GM18507 (cell line): ENCODE measurements at places on chromosomes 7 and 10.

DNA sequence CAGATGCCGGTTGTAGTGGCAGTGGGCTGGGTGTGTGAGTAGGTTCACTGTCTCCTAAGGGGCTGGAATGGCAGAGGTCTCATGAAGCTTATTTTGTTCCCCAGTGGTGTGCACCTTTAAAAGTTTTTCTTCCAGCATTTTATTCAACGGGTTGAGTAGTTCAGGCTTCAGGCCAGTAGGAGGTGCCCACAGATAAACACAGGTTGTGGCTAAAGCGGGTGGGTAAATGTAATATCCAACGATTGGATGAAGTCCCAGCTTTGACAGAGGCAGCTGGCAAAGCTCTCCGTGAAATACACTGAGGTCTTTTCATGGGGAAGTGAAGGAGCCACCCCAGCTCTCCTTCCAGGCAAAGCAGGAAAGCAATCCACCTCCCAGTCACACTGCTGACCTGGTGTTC lies 339.8 kb upstream of the LRRTM3 start:
- no peak for DNase-seq

DNA sequence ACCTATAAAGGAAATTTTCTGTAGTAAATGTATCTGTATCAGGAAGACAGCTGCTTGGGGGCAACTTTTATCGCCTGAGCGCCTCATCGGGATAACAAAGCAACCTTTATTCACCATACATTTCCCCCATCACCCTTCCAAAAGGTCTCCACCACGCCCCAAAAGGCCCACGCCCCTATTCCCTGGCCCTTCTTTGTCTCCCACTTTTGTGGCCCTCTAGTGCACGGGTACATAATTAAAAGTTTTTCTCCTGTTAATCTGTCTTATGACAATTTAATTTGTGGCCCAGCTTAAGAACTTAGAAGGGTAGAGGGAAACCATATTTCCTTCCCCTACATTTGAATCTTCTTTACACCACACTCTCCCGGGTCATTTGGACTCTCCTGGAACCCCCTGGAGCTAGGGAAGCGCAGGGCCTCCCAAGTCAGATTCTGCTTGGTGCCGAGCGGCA lies 625 bp downstream of the RP9 start:
- DNase-seq, result no peak

GRCh38 chr10:52314822-52315552 lies 906 bp downstream of the DKK1 start:
- DNase-seq, result no peak

GRCh38 chr7:8214244-8214824 lies 47.6 kb downstream of the ICA1 start:
- no peak for DNase-seq

DNA sequence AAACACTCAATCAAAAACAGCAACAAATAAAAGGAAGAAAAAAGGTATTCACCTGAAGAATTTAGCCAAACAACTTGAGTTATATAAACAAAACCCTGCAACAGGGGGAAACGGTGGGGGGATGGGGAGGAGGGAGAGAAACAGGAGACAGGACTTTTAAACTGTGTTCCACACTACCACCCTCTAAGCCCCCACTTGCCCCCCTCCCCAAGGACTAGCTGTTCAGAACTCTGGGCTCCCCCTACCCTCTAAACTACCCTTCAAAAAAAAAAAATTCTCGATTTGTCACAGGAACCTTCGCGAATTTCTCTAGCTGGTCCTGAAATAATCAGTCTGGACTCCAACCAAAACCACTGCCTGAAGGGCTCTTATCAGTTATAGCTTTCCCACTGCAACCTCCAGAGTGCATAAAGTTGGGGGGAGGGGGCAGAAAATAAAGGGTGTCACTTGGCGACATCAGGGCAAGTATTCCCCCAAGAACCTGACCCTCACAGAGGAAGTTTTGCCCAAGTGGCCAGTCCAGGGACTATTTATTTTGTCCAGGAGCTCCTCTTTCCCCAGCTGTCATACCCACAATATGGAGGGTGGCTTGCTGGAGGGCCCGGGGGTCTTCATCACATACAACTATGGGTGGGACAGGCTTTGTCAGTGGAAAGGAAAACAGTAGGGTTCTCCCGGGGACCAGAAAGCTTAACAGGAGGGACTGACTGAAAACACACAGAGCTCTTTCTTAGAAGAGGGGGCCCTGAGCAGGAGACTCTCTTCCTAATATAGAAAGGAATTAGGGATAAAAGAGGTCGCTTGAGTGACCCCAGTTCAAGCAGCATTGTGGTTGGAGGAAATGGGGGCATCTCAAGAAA lies 1.3 kb downstream of the UBE2H start:
- no peak for DNase-seq

DNA sequence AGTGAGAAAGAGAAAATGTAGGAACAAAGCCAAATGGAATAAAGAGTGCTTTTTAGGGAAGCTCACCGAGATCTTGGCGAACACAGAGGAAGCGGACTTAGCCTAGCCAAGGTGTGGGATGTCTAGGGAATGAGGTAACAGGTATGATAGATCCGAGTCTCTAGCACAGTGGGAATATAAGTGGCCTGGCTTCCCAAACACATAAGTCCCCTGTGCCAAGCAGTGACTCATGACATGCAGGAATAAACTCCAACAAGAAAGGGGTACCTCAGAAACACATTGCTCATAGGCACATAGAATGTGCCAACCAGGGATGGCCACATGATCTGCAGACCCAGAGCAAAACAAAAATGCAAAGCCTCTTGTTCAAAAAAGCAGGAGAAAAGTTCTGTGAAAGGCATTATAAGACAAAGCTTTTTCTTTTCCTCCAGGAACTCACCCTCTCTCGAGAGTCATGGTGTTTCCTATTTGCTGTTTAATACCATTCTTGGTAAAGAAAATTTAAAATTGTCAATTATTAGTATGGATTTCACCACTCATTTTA lies 542.5 kb downstream of the GATA3 start:
- no peak for DNase-seq

GRCh38 chr7:77420986-77421672 lies 5.0 kb upstream of the GSAP start:
- no peak for DNase-seq

DNA sequence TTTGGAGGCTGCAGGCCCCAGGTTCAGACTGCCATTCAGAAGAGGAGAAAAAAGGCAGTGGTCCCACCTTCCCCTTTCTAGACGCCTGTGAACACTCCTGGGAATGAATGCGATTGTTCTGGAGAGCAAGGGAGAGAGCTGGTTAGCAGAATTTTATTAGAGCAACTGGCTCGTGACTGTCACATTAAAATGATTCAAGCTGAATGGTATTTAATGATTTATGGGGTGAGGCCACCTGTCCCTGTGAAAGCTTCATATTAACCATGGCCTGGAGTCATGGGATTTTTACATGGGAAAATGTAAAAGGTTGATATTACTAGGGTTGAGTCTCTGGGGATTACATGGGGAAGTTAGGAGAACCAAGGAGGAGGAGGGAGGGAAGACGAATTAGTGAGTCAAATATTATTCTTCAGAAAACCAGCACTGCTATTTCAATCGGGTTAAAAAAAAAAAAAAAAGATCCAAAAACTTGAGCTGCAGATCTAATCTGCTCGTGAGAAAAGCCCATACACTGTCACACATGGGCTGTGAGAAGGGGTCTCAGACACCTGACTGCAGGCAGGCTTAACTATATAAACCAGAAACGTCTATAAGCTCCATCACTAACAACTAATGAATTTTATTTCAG lies 8.3 kb downstream of the CXCL12 start:
- no peak for DNase-seq

DNA sequence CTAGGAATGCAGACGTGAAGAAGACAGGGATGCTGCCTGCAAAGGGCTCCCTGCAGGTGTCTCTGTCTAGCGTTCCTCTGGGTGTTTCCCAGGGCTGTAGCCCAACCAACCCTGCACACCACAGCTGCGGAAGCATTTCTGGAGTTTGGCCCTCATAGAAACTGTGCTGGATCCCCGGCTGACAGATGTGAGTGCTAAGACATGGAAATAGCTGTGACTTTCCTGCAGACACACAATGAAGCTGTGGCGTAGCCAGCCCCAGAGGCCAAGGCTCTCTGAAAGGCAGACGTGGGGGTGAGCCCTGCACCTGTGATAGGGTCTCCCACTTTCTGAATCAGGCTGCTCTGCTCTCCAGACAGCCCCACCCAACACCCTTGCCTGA lies 44.8 kb downstream of the ADCYAP1R1 start:
- DNase-seq, result no peak

DNA sequence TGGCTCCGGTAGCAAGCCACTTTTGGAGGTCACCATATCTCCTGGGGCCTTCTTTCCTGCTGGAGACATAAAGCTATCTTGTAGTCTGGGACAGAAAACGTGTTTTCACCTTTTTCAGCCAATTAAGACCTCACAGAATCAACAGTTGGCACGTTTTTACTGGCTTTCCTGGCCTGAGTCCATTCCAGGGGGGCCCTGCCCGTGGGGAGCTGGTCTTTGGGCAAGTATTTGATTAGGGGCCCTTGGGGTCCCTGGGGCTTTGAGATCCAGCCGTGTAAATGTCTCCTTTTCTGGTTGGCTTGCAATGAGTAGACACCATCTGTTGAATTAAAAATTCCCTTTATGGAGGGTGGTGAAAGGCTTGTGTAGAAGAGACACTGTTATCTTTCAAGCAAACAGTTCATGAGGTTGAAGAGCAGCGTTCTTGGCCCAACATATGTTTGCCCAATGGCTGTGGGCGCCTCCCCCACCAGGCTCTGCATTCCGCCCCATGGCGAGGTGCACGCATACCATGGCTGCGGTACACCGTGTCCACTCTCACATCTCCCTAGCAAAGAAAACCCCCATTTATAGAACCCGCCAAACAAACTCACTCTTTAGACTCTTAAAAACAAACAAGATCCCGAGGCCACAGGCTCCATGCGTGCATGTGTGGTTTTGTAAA lies 593.2 kb downstream of the LRMDA start:
- DNase-seq, result no peak

- no peak for DNase-seq
These were observed 41.8 kb downstream of the MTURN start for GRCh38 chr7:30176463-30177109.

- DNase-seq, result no peak
These were observed 49.3 kb downstream of the EEPD1 start for GRCh38 chr7:36202398-36202797.

DNA sequence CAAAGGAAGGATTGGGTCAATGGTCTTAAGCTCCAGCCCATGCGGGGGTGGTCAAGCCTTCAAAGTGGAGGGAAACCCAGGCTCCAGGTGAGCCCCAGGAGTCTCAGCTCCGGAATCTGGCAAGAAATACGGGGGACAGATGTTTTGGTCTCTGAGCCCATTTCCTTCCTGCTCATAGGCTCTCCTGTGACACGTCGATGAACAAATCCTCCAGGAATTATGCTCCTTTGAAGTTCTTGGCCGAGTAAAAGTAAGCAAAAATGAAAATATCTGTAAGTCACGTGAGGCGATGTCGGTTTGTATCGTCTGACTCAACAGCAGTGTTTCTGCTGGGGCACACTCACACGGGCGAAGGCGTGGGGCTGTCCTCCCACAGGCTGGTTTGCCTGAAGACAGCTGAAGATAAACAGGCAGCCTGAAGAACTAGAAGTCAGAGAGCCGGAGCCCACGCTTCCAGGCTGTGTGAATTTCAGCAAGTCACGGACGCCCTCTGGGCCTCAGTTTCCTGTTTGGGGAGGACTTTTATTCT lies 52.6 kb upstream of the SMNDC1 start:
- DNase-seq, result peak; percentile 36
